ENCODE measurements at places on chromosomes 2 and 18. TPM values are rescaled to one million over a fixed set of nuclear protein-coding genes. Genes with fewer than 3 reads are reported as not detected.

Gene FAM237A
- not detected for total RNA-seq

Gene PFN4
- total RNA-seq, result 0.26 TPM

Gene ABCG8
- not detected for total RNA-seq

Gene TMEM247
- total RNA-seq, result not detected

Gene LDAH
- 17.3 TPM for total RNA-seq

Gene PRSS56
- total RNA-seq, result not detected

Gene NEB
- 0.63 TPM for total RNA-seq

Gene GALNT14
- total RNA-seq, result 0.39 TPM

Gene FZD7
- under 0.01 TPM for total RNA-seq

Gene OTOS
- total RNA-seq, result not detected

Gene C2orf92
- total RNA-seq, result 2.3 TPM

Gene TMEM163
- total RNA-seq, result 0.13 TPM

Gene MC5R
- total RNA-seq, result not detected

Gene RFX8
- 0.13 TPM for total RNA-seq

Gene ATOH8
- total RNA-seq, result 21.5 TPM

Gene AQP4
- not detected for total RNA-seq

Gene LOXL3
- total RNA-seq, result 2.0 TPM

Measured in dermis microvascular lymphatic vessel endothelial cell (primary cell).